ENCODE measurements at places on chromosomes 1 and 21.

- peak; percentile 64 for DNase-seq
Measured at GRCh38 chr1:161440312-161440894, 64.9 kb upstream of the FCGR2A start.

DNA sequence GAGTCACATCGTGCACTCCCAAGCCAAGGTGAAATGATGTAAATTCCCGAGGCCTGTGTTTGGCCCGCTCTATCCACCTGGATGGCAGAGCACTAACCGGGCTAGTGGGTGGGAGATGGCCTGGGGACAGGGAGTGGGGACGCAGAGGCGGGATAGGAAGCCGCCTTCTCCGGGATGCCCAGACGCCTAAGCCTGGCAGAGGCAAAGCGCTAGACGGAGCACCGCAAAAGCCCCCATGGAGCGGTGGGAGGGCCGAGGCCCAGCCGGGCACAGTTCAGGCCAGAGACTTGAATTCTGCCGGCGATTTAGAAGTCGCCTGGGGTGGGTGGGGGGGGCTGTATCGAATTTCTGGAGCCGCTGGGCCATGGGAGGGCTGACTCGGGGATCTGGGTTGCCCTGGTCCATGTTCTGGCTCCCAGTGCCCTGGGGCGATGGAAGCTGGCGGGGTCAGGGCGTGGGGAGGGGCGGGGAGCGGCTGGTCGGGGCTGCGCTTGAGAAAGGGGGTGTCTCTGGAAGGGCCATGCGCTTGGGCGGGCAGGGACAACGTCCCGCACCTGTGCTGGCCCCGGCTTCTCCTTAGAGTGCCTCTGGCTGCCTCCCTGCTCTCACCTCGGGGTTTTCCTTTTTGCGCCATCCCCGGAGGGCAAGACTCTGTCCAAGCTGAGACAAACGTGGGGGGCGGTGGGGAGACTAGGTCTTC is 28.0 kb downstream of the KIAA2013 start:
- no peak for DNase-seq

DNA sequence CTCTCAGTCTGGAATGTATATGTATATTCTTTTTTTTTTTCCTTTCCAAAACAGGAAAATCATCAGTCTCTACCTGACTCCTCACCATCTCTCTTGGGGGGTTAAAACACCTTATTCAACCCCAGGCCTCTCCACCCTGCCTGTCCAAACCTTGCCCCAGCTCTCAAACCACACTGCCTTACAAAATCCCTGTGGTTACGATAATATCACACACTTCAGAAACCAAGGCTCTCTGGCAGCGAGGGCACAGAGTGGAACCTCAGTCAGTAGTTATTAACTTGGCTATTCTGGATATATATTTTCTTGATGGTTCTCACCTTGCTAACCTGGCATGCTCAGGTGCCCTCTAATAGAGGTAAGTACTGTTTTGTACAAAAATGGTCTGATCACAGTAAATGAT is 24.7 kb downstream of the KIAA0040 start:
- no peak for DNase-seq

GRCh38 chr1:77333501-77333900 is 51.7 kb downstream of the AK5 start:
- no peak for DNase-seq

DNA sequence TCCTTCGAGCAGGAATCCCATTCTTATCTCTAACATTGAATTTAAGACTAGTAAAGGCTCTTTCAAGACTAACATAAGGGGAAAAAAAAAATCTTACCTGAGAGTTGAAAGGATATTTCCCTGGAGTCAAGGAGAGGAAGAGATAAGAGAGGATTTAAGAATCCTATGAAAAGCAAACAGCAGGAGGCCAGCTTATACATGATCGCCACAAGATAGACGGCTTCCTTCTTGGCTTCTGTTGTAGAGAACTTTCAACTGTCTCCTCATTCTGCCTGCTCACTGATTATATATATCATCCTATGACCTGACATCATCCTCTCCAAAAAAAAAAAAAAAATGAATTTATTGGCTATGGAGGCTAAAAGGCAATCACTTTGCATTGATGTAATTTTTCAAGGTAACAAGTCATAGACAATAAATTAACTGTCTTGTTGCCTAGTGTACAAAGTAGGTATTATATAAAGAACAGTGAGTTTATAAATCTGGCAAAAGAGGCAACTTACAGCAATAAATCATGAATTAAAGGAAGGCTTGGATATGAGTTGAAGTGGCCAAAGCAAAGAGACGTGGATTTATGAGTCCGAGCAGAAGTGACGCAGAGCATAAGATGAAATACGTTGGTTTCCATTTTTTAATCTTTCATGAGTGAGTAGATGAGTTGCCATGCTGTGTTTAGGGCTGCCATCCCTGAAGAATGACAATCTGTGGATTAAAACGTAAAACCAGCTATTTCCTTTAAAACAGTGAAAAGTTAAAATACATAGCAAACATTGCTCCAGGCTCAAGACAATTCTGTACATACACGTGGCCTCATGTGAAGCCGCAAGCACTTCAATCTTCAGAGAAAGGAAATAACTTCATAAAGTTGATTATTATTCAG is at the start of gene UTS2:
Gene UTS2 (minus strand): TSS at position 262 of the 880 bp plus-strand sequence. CDS start 62 bp downstream, at position 200.
- DNase-seq = no peak

GRCh38 chr1:192070213-192070612 is 88.0 kb upstream of the RGS18 start:
- DNase-seq = no peak

- no peak for DNase-seq
Measured at GRCh38 chr1:210076620-210077019, 138.6 kb downstream of the SYT14 start.

DNA sequence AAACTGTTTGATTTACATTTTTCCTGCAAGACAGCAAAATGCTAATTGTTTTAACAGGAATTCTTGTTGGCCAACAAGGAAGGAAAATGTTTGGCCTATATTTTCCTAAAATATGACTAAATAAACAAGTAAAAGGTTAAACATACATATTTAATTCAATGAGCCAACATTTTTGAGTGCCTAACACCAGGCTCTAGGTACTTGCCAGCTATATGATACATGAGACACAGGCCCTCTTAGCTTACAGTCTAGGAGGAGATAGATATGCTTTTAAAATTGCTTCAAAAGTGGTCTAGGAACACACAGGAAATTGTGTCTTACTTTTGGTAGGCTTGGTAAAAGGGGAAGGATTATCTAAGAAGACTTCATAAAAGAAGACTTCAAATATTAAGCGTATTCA is 50.9 kb downstream of the PIGK start:
- no peak for DNase-seq

GRCh38 chr1:170520601-170521000 is 11.4 kb upstream of the GORAB start:
- no peak for DNase-seq

- DNase-seq = no peak
Measured at GRCh38 chr1:99544328-99544727, 101.6 kb upstream of the PALMD start.

GRCh38 chr1:169487133-169487532 is 1.4 kb upstream of the SLC19A2 start:
- no peak for DNase-seq

Data from HAP-1 (cell line).